Fibroblast of skin of back (primary cell): ENCODE measurements at places on chromosomes 1 and 21.

- DNase-seq = no peak
Observed at GRCh38 chr21:32886339-32886738, 114.8 kb upstream of the PAXBP1 start.

DNA sequence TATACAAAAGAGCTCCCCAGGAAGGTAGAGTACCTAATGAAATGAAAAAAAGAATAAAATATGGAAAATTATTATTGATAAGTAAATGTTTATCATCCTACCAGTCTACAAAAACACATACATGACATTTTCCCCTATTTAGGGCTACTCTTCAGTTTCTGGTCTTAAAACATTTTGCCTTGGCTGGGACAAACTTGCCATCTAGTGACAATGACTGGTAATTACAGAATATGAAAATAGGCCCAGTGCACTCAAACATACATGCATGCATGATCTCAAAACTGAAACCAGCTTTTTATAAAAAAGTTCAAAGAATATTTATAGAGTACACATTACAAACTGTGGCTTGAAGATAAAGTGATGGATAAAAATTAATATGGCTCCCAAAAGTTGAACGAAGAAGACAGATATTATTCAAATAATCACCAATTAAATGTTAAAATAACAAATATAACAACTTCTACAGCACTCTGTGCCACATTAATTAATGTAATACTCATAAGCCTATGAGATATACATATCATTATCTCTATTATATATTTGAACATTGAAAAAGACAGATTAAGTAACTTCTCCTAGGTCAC is 10.5 kb upstream of the RNPC3 start:
- peak; percentile 68 for DNase-seq

DNA sequence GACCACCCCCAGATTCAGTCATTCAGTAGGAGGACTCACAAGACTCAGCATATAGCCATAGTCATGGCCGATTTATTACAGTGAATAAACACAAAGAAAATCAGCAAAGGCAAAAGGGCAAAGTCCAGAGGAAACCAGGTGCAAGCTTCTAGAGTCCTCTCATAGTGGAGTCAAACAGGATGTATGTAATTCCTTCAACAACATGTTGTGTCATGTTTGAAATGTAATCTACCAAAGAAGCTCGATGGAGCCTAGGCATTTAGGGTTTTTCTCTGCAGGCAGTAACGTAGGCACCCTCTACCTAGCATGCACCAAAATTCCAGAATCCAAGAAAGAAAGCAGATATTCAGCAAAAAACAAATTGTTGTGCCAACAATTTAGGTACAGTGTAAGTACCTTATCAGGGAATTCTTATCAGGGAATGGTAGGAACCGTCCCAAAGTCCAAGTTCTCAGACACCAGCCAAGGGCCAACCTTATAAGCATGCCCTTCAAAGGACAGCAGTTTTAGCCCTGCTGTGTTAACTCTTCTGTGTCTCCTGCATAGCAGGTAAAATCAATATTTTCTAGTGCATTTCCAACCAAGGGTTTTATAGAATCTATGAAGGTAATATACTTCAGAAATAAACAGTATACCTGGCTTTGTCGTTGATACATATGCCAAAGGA is 16.1 kb upstream of the SLAMF6 start:
- DNase-seq = no peak

- no peak for DNase-seq
Observed at GRCh38 chr1:3968851-3969250, 68.8 kb upstream of the C1orf174 start.

- no peak for DNase-seq
Observed at GRCh38 chr1:158329733-158330132, 1.6 kb downstream of the CD1B start.
